ENCODE measurements at places on chromosomes 16 and 17.

- DNase-seq = peak; percentile 27
Measured at GRCh38 chr17:48961516-48962233, 6.7 kb downstream of the GIP start.

GRCh38 chr17:60435244-60436167 is 13.2 kb downstream of the CHCT1 start:
- DNase-seq = peak; percentile 75

DNA sequence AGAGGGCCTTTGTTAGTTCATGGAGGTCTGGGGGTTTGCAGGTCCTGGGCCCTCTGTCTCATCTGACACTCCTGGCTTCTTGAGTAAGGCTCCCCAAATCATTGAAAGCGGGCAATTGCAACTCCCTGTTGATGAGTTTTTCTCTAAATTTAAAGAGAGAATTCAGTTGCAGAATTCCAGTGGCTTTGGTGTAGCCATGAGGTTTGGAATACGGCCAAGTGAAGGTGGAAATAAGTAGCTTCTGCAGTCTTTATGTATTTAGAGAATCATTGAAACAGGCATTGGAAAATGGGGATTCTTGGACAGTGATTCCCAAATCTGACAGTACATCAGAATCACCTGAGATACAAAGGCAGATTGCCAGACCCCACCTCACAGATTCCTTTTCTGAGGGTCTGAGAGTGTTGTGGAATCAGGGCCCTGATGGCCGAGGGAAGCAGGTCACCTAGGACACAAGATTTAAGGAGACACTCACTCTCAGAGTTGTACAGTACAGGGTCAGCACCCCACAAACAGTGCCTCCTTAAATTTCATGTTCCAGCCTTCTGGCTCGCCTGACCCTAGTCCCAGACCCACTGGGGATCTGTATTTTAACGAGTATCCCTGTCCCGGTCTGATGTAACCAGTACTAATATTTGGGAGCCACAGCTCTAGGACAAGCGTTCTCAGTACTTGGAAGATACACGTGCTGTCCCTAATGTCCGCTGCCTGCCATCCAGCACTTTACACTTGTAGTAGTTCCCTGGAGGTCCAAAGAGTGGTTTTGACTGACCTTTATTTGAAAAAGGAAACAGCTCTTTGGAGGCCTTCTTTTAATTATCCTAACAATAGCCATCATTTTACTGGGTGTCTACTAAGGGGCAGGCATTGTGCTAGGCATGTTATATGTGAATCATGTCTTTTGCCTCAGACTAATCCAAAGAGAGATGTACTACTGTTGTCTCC is 37.8 kb downstream of the YPEL2 start:
- DNase-seq = no peak

DNA sequence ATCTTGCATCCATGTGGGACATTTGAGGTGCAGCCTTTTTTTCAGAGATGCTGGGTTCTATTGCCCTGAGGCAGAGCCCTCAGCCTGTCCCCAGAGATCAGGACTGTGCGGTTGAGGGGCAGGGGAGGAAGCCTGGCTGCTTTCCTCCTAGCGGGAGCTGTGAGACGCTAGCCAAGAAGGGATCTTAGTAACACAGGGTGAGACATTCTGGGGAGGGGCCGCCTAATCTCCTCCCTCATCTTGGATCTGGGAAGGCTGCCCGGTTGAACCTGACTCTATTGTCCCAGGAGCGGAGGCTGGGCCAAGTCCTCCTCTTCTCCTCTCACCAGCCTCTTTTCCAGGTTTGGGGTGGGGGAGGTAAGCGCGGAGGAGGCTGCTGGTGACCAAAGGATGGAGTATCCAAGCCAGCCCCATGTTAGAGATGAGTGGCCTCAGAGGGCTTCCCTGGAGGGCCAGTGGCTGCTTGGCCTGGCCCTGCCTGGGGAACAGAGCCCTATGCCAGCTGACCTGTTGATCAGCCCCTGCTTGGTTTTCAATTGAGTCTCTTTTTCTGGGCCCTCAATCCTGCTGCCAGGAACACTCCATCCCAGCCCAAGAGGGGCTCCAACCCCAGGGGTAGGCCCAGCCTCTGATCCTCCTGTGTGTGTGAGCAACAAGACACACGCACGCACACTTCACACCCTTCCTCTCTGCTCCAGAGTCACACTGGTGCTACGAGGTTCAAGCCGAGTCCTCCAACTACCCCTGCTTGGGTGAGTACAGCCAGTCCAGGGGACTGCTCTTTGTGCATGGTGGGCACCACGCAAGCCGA is 5.0 kb downstream of the CA4 start:
- peak; percentile 15 for DNase-seq

DNA sequence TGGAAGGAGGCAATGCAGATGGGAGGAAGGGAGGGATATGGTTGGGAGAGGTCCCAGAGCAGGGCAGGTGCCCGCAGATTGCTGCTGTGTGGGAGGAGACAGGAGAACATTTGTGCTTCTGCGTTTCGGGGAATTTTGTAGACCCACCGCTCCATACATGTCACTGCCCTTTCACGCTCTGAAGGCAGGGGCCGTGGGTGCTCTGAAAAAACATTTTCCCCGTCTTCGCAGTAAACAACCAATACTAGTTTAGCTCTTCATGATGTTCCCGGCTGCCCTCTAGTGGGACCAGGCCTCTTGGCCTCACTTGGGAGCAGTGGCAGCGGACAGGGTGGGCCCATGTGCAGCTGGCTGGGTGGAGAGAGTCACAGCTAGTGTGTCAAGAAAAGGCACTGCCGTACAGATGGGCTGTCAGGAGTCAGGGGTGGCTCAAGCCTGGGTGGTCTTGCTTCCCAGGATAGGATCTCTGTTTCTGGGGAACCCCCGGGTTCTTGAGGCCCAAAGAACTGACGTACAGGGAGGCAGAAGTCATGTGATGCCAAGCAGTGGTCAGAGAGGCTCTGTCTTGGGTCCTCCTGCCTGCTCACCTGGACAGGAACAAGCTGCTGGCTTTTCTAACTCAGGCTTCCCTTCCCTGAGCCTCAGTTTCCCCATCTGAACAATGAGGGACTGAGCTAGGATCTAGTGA is 46.5 kb upstream of the CPNE2 start:
- peak; percentile 69 for DNase-seq

- DNase-seq = peak; percentile 65
Measured at GRCh38 chr16:29806641-29807425, 504 bp downstream of the MAZ start.

DNA sequence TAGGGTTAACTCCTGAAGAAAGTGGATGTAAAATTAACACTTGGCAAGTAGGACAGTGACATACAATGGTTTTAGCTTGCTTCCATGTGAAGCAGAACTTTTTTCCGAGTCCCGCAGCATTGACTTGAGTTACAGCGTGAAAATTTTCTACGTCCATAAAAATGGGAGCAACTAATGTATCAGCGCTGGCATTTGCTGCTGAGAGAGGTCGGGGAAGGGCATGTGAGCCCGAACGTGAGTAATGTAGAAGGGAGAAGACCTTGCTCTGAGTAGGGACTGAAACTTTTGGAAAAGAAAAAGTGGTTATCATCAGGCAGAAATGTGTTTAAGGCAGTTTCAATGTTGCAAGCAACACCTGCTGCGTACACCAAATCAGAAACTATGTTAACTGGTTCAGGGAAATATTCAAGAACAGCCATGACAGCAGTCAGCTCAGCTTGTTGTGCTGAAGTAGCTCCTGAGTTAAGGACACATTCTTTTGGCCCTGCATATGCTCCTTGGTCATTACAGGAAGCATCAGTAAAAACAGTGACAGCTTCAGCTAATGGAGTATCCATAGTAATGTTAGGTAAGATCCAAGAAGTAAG is 70.9 kb upstream of the ARL4D start:
- DNase-seq = no peak

DNA sequence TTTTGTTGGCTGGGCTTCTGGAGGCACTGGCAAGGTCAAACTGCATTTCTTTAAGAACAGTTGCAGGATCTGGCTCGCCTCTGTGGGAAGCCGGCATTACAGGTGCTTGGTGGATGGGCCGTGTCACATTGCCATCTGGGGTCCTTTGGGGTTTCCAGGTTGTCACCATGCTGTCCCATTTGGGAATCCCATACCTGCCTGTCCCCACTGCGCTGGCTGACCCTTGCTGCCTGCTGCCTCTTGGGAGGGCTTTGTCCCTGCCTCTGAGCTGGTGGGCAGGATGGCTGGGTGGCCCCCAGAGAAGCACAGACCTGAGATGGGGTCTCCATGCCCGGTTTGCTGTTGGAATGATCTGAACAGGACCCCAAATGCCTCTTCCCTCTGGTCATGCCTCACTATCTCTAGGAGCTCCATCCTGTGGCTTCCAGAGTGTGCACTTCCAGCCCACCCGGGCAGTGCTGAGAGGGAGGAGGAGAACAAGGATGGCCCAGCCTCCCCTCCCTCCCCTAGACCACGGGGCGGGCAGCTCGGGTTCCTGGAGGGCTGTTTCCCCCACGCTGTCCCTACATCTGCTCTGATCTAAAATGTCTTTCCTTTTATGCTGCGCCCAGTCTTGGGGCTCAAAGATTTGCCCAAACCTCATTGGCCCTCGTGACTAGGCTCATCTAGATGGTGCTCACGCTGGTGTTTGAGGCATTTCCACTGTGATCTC is 28.0 kb downstream of the OR1D5 start:
- DNase-seq = no peak

GRCh38 chr17:50304781-50305404 is 30.6 kb downstream of the TMEM92 start:
- DNase-seq = no peak

- DNase-seq = peak; percentile 79
Measured at GRCh38 chr17:55845385-55845784, 94.5 kb downstream of the PCTP start.

DNA sequence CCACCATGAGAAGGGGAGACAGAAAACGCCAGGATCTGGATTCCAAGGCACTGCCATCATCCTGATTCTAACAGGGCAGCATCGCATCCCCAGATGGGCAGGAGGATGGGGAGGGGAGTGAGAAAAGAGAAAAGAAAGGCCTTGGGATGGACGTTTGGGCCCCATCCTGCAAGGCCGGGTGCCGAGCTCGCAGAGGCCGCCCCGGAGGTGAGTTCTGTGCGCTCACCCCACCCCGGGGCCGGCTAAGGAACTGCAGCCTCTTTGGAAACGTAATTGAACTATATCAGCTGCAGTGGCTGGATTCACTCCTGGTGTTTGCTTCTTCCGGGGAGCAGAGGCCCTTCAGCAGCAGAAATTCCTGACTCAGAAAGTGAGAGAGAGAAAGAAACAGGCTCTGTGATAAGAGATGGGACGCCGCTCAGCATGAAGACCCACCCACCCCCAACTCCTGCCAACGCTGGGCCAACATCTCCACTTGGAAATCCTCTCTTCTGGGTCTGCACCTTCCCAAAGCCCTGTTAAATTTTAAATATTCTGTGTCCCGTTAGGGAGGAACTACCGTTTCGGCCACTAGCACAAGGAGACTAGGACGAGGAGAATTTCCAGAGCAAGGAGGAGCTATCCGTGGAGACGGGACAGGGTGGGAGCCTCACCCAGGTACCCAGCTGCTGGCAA is 8.5 kb upstream of the SSTR2 start:
- DNase-seq = peak; percentile 86

DNA sequence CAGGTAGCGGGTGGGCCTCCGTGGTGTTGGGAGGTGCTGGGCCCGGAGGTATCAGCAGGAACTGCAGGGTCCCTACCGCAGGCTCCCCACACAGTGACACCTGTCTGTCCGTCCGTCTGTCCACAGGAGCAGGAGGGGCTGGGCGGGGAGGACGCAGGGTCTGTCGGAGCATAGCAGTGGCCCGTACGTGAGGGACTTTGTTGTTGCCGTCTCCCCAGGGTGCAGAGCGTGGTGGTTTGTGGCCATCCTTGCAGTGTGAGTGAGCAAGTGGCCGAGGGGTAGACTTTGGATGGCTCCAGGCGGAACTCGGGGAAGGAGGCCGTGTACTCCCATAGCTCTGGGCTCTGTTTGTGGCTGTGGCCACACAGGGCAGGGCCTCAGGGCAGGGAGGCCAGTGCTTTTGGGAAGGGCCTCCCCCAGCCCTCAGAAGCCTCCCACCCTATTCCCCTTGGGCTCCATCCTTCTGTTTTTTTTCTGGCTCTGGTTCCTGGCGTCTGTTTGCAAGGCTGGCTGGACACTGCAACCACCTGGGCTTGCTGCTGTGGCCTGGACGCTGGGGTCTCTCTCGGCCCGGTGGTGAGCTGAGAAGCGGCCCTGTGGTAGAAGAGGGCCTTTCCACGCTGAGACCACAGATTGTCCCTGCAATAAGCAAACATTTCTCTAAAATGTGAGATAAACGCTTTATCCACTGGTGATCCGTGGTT is 41.0 kb upstream of the ZNF750 start:
- DNase-seq = no peak

DNA sequence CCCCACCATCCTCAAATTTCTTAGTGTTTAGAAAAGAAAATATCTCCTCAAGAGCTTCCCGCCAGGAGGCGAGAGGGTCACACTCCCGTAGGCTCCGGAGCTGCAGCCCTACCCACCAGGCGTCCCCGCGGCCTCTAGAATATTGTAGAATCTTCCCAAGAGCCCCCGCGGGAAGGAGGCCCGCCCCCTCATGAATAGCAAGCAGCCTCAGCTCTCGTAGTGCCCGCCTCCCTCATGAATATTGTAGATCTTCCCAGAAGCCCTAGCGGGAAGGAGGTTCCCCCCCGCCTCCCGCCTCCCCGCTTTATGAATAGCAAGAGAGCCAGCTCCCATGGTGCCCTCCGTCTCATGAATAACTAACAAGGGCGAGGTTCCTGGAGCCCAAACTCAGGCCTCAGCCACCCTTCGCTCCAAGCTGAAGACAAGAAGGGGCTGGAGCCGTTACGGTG is at the start of gene FBXO47:
FBXO47 (minus strand) TSS at position 114 of the 449 bp plus-strand sequence. CDS start 4,378 bp downstream, outside the sequence.
- DNase-seq = peak; percentile 86

DNA sequence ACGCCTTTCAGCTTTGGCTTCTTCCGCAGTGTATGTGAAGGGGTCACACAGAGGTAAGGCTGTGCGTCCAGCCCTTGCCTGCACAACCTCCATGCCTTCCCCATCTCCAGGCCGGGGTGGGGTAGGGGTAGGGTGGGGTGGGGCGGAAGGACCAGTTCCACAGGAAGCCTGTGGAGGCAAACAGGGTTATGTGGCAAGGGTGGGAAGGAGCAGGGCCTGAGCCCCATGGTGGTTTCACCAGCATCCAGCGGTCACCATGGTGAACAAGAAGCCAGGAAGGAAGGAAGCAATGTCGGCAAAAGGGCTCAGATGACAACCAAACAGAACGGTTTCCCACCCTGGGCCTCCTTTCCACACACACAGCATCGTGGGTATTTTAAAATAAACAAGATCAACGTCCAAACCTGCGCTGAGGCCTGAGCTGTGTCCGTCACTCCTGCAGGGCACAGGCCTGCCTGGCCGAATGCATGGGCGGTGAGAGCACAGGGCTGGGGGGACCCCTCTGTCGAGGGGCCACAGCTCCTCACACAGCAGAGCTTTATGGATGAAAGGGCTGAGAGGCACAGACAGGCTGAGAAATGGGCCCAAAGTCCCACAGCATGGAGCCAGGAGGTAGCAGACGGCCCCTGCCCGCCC is 80.5 kb downstream of the ZNF778 start:
- DNase-seq = no peak

GRCh38 chr16:50884066-50884860 is 142.4 kb downstream of the CYLD start:
- no peak for DNase-seq

All from retina (tissue), 1 donor.